T-helper 2 cell (primary cell): ENCODE measurements at places on chromosomes 16 and 17.

DNA sequence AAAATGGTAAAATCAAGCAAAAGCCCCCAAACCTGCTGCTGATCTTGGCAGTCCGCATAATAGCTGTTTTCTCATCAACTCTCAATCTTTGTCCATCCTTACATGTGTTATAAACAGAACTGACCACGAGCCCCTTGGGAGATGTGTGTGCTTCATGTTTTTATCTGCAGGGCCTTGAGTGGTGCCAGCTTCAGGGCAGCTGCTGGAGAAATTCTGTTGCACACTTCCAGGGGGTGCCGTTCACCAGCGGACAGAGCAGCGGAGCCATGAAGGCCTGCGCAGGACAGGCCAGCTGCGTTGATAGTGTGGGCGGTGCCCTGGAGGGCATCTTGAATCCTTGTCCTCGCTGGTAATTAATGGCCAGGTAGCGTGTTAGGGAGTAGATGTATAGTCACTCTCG is 20.1 kb downstream of the MPRIP start:
- no peak for DNase-seq

GRCh38 chr16:80369138-80369958 is 171.4 kb upstream of the DYNLRB2 start:
- no peak for DNase-seq

- no peak for DNase-seq
These were observed 27.5 kb downstream of the TVP23A start for GRCh38 chr16:10791048-10791447.

GRCh38 chr16:66370786-66371684 is 4.5 kb downstream of the CDH5 start:
- DNase-seq: no peak

- no peak for DNase-seq
These were observed 218.8 kb downstream of the SNX29 start for GRCh38 chr16:12195296-12195695.

- no peak for DNase-seq
These were observed 1.3 kb downstream of the ATP5MC1 start for GRCh38 chr17:48893646-48894508.

GRCh38 chr16:89696670-89697128 is 4.8 kb downstream of the SPATA2L start:
- no peak for DNase-seq

GRCh38 chr16:84818989-84819643 is 669 bp upstream of the CRISPLD2 start:
- no peak for DNase-seq

GRCh38 chr16:66293207-66293735 is 73.2 kb upstream of the CDH5 start:
- no peak for DNase-seq

- DNase-seq: no peak
These were observed 23.7 kb downstream of the ZCCHC14 start for GRCh38 chr16:87469169-87469568.

DNA sequence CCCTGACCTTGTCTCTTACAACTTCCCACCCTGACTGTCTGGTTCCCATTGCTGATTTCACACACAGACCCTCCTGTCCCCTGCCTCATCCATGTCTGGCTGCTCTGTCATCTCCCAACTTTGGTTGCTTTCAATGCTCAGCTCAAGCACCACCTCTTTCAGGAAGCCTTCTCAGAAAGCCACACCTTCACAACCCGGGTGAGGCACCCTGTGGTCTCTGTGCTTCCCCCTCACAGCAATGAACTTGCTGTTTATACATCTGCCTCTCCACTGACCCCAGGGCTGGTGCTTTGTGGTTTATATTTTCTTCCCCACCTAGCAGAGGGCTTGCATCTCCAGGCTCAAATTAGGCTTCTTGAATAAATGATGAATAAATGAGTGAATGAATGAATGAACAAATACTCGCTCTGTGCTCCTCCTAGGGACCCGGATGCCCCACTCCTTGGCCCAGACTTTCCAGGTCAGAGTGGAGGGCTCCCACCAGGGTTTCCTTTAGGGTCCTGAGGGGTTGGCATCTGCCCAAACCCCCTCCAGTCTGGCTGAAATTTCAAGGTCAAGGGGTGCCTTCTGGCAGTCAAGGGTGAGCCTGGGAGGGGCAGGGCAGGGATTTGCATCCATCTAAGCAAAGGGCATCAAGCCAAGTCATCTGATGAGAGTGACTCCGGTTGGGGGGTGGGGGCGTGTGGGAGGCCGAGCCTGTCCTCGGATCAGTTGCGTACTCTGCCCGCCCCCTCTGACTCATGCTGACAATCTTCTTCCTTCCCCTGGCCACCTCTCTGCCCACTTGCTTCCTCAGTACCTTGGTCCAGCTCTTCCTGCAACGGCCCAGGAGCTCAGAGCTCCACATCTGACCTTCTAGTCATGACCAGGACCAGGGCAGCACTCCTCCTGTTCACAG is at the start of gene ITGAX:
ITGAX (plus strand) TSS at position 783 of the 898 bp plus-strand sequence; CDS start at position 862, 79 bp downstream.
- DNase-seq: peak; percentile 88

DNA sequence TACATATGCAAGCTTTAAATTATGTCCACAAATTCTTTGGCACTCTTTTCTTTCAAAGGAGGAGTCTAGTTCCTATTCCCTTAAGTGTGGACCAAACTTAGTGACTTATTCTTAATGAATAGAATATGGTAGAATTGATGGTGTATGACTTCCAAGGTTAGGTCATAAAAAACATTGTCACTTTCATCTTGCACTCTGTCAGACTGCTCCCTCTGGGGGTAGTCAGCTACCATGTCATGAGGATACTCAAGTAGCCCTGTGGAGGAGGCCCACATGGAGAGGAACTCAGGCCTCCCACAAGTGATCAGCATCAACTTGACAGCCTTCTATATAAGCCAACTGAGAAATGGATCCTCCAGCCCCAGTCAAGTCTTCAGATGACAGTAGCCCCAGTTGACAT is 58.0 kb upstream of the SCNN1B start:
- no peak for DNase-seq

DNA sequence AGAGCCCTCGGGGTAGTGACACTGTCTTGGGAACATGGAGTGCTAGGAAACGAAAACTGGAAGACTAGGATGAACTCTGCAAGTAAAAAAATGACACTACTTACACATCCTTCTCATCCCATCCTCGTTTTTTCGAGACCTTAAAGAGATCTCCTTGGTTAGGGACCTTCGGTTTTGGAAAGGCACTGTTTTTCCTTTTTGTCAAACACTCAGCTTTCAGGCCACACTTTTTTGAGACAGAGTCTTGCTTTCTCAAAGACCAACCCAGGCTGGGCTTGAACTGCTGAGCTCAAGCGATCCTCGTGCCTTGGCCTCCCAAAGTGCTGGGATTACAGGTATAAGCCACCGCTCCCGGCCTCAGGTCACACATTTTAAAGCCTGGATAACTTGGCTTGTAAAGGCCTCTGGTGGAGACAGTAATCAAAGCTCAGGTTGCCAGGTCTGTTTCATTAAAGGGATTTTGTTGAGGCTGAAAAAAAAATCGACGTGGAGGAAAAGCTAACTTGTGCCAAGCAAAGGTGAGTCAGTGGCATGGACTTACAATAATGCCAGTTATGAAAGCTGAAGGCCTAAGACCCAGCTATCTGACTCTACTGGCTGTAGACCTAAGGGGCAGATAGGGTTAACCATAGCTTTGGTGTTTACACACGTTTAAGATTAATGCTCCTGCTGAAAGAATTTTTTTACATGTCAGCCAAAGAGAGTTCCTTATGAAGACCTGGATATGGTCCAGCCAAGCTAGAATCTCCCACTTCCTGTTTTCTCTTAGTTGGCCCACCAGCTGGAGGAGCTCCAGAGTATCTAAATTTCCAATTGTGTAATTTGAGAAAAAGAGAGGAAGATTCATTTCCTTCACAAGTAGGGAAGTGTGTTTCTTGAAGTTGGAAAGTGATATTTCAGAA is 823 bp downstream of the NBR1 start:
- no peak for DNase-seq

DNA sequence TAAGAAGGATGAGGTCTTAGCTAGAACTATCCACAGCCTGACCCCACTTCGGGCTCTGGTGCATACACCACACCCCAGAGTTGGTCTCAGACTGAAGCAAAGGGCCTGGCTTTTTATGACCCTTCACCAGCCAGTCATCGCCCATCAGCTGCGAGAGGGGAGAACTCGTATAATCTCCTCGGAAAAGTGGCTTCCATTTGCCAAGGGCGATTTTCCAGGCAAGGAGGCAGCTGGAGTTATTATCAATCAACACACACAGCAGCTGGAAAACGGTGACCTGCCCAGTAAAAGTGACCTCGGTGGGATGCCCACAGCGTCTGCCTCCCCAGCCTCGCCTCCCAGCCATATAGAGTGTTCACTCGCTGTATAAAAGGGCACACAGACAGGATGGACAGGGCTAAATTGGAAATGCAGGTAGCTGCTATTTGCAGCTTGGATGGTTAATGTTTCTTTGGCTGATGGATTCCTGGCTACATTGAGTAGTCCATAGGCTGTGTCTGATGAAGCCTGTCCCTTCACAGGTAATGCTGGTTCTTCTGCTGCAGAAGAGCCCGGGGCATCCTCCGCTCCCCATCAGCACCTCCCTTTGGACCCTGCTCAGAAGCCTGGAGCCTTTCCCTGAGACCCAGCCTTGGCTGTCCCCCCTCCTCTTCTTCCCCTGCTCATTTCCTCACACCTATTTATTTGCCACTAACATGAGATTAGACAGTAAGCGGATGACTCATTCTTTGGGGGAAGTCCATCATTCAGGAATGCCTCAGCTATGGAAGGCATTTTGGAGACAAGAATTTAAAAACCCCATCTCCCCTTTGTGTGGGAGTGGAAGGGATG is 45.7 kb downstream of the TMEM186 start:
- DNase-seq: no peak

- DNase-seq: no peak
These were observed 28.0 kb downstream of the IL21R start for GRCh38 chr16:27429981-27430441.

DNA sequence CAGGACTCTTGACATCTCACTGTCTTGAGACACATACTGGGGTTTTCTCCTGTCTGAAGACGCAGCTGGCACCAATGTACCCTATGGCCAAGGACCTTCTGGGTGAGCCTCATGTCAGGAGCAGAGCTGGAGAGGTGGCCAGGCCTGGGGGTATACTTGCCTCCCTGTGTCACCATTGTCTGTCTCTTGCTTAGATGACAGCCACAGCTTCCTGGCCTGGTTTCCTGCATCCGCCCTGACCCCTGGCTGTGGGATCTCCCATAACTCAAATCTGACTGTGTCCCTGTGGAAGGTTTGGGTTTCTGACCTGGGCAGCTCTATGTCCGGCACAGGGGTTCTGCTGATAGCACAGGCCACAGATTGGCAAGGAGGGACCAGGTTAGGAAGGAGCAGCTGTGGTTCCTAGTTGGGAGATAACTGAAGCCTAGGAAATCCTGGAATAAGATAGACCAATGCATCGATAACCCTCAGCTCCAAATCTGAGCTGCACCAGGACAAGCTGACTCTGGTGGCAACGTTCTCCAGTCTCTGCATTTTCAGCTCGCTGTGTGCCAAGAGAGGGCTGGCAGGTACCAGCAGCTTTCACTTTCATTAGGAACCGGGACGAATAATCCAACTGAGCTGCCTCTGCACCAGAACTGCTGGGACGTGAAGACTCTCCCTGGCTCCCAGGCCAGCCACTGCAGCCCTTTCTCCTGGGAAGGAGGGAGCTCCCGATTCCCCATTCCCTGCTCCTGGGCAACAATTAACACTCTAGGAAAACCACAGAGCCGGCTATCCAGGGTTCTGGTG is 5.0 kb downstream of the DEXI start:
- DNase-seq: no peak

- DNase-seq: no peak
These were observed 913 bp upstream of the KRT16 start for GRCh38 chr17:41613277-41614082.

- no peak for DNase-seq
These were observed 448 bp downstream of the STAT5B start for GRCh38 chr17:42275527-42276358.

- DNase-seq: no peak
These were observed 348.0 kb downstream of the UTP18 start for GRCh38 chr17:51608251-51608933.
